ENCODE measurements at places on chromosomes 3 and 15.

GRCh38 chr3:44950275-44950734 lies 25.7 kb downstream of the ZDHHC3 start:
- DNase-seq = no peak

GRCh38 chr3:176661432-176661964 lies 535.8 kb downstream of the TBL1XR1 start:
- no peak for DNase-seq

- no peak for DNase-seq
These were observed 217.2 kb upstream of the CGNL1 start for GRCh38 chr15:57158997-57159668.

DNA sequence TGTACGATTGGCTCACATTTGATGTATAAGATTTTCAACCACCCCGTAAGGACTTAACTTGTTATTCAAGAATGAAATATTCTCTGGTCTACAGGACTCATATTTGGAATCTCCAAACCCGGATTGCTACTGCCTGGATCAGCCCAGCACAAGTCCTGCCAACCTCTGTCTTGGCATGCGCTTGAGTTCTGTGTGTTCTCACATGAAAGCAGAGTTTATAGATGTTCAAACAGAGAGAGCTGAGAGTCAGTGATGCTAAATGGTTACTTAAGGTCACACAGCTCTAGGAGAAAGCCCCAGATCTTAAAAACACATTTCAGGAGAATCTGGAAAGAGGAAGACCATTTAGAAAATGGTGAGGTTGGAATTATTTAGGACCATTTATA lies 268.0 kb upstream of the TBL1XR1 start:
- no peak for DNase-seq

GRCh38 chr15:27899583-27900285 lies 199.4 kb downstream of the OCA2 start:
- DNase-seq = no peak

DNA sequence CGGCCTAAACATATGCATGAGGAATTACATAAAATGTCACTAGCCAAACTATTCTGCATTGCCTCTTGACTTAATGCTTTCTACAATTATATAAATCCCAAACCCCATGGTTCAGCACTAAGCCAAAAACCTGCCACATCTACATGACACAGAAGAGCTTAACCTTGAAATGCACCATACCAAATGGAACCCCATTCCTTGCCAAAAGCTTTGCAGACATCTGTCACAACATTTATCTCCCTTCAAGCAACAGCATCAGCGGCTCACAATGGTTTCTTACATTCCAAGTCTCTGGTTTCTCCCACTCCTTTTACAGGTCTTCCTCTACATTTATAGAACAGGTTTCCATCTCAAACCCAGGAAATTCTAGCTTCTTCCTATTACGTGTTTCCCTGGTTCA lies 58.4 kb upstream of the GYG1 start:
- DNase-seq = no peak

GRCh38 chr3:174488527-174488926 lies 370.6 kb upstream of the NAALADL2 start:
- DNase-seq = no peak

DNA sequence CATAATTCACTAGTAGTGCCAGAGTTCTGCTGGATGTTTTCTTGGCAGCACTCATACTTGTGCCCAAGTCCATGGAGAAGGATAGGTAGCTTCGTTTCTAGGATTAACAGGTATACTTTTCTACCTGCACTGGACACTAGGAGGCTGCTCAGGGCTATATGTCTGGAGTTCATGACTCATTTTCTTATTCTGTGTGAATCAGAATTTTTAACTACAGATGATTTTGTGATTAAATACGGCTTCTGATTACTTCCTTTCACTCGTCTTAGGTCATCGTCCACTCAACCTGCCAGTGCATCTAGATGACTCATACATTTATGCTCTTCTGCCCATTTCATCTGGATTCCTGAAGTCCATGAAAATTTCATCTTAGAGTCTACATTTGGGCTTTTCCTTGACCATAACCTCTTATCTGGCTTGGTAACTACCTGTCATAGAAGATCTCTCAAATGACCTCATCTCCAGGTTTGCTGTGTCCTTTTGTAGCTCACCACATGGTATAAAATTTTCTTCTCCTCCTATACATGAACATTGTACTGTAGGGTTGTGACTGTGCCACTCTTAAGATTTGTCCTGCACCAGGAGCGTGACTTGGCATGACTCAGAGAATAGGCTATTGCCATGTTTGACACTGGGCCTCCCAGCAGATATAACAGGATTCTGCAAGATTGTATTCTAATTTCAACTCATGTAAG lies 66.7 kb upstream of the GCSAM start:
- no peak for DNase-seq

DNA sequence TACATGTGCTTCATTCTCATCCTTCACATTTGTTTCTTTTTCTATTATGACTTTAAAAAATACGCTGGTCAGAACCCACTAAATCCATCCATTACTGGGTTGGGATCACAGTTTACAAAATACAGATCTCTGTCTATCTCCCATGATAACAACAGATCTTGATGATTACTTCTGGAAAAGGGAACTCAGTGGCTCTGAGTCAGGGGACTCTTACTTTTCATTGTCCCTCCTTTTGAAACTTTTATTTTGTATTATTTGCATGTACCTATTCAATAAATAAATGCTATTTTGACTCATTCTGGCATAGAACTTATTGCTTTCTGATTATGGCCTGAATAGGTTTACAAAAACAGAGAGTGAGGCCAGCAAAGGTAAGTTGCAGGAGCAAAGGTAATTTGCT lies 11.6 kb upstream of the RASGRP1 start:
- DNase-seq = no peak

- no peak for DNase-seq
These were observed 630.5 kb downstream of the TBL1XR1 start for GRCh38 chr3:176566757-176567156.

- DNase-seq = no peak
These were observed 50.5 kb upstream of the FGD5 start for GRCh38 chr3:14768182-14768790.

Data from eye (tissue), 1 donor.